ENCODE measurements at places on chromosomes 5 and 9.

- DNase-seq: no peak
Measured at GRCh38 chr5:3980156-3980555, 384.5 kb downstream of the IRX1 start.

- DNase-seq: no peak
Measured at GRCh38 chr5:141935538-141935937, 11.9 kb downstream of the DELE1 start.

DNA sequence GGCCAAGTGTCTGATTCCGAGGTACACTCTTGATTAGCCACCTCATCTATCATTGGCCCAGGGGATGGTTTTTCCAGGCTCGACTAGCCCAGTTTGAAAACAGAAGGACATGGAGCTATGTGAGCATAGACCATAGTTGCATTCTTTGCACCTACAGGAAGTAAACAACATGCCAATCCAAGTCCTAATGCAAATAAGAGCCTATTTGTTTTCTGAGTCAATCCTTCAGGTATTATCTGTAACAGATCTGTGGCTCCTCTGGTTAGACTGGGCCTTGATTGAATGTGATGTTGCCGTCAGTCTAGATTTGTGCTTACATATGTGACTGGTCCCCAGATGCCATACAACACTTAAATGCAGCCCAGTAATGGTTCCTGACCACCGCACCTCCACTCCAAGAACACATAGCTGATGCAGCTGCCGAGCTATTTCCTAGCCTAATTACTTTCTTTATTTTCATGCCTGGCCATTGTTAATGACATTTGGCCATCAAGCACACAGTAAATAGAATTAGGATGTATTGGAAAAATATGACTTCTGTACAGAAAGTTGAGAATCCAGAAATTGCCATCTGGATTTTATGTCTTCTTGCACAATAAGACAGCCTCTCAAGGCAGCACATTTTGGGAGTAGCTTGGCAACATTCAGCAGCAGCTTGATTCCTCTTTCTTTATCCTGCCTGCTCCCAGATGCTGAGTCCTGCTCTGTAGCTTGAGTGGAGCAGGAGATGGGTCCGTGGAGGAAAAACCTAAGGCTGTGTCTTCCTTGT lies 29.5 kb upstream of the ARHGAP26 start:
- DNase-seq: no peak

GRCh38 chr5:142059304-142059940 lies 46.6 kb upstream of the GNPDA1 start:
- DNase-seq: no peak

All from CD4-positive, alpha-beta T cell treated with Interleukin-12 subunit alpha and Interleukin-12 subunit beta, for 1 hour (primary cell).